ENCODE measurements at places on chromosomes 1 and 21.

- no peaks in the 10 kb centered on the region for H3K27me3 ChIP-seq
- no peaks in the 10 kb centered on the region for H3K4me1 ChIP-seq
- H3K27ac ChIP-seq: peak overlapping the region; percentile 37
- DNase-seq: no peak
- no peak overlapping the region for H3K4me3 ChIP-seq
These were observed 23.4 kb downstream of the OLFML3 start for GRCh38 chr1:114002492-114003239.

DNA sequence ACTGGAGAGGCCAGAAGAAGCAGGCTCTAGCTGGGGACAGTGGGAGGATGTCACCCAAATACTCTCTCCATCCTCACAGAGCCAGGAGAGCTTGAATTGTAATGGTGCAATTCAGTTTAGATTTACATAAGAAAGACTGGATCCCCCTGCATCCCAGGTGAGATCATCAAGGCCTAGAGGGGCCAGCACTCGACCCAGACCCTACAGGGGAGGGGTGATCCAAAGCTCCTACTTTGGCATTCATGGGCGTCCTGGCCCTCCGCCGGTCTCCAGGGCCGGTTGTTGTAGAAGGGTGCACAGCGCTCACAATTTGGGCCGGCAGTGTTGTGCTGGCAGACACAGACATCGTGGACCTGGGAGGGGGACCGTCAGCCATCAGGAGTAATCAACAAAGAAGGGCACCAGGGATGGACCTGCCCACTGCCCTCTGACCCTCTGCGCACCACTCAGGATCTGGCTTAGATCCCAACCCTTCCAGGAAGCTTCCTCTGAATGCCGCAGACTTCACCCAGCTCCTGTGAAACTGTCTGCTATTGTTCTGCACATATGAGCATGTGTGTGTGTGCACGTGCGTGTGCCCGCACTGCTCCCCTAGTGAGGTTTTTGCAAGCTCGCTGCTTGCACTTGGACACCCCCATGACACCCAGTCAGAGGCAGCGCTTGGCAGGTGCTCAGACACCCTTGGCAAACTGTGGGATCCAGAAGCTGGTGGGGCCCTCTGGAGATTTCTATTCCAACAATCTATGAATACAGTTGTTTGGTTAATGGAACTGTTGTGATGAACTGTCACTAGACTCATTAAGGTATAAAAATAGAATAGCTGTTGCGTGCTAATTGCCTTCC is 21.6 kb downstream of the LAMB3 start:
- no peaks in the 10 kb centered on the region for H3K27me3 ChIP-seq
- H3K4me3 ChIP-seq: no peak overlapping the region
- no peak for DNase-seq
- no peak overlapping the region for H3K27ac ChIP-seq
- H3K36me3 ChIP-seq: peaks cover 3% of the 10 kb centered on the region
- no peaks in the 10 kb centered on the region for H3K4me1 ChIP-seq

- no peak overlapping the region for H3K4me3 ChIP-seq
- H3K27me3 ChIP-seq: no peaks in the 10 kb centered on the region
- H3K27ac ChIP-seq: peak overlapping the region; percentile 48
- no peaks in the 10 kb centered on the region for H3K4me1 ChIP-seq
These were observed 60.3 kb upstream of the LRRC8D start for GRCh38 chr1:89760496-89760895.

DNA sequence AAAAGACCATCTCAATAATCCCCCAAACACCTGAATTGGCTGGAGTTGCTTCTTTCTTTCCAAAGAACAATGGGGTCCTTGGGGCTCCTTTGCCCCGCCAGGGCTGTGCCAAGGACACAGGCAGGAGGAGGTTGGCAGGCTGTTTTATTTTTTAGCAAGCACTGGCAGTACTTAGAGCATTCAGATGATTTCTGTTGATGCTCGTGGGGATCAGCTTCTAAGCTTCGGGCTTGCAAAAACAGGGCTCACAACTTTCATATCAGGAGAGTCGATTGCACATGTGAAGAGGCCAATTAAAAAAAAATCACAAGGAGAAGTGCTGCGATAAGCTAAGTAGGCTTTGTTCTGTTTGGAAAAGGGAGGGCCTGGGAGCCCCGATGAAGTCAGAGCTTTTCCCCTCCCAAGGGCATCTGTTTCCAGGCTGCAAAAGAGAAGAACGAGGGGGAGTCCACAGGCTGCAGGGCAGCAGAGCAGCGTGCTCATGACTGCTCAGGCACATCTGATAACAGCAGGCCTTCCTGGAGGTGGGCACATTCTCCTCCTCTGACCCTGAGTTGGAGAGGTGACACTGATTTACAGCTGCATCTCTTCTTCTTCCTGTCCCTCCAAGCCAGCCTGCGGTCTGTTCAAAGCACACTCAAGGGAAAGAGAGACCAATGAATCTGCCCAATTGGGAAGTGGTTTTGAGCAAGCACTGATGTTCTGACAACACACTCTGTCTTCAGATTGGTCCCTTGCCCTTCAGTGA is 27.3 kb upstream of the BCAR3 start:
- no peak overlapping the region for H3K4me3 ChIP-seq
- no peaks in the 10 kb centered on the region for H3K36me3 ChIP-seq
- H3K27ac ChIP-seq: no peak overlapping the region
- DNase-seq: peak; percentile 62
- peaks cover 10% of the 10 kb centered on the region for H3K4me1 ChIP-seq
- no peaks in the 10 kb centered on the region for H3K27me3 ChIP-seq

DNA sequence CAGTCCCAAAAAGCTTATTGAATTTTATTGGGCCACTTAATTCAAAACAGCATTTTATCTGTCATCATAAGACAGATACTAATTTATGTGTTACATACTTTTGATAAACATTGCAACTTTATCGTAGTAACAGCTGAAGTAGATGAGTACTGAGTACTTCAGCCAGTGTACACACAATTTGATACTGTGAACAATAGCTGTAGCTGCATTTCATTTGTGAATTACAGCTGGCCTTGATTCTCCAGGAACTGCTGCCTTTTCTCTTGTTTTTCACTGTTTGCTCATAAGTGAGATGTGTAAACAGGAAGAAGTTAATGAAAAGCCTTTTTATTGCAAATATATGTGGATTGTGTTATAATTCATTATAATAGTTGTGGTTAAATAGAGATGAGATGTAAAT is 10.2 kb downstream of the UAP1 start:
- no peaks in the 10 kb centered on the region for H3K27me3 ChIP-seq
- H3K27ac ChIP-seq: no peak overlapping the region
- H3K36me3 ChIP-seq: peaks cover 8% of the 10 kb centered on the region
- DNase-seq: no peak
- H3K4me3 ChIP-seq: no peak overlapping the region

GRCh38 chr1:40919475-40920011 is 57.4 kb upstream of the CITED4 start:
- no peak overlapping the region for H3K4me3 ChIP-seq
- DNase-seq: peak; percentile 4
- H3K27ac ChIP-seq: no peak overlapping the region

Measured in small intestine (tissue), 16 donors.